Lower lobe of right lung (tissue), 2 donors: ENCODE measurements at places on chromosomes 5 and 9.

DNA sequence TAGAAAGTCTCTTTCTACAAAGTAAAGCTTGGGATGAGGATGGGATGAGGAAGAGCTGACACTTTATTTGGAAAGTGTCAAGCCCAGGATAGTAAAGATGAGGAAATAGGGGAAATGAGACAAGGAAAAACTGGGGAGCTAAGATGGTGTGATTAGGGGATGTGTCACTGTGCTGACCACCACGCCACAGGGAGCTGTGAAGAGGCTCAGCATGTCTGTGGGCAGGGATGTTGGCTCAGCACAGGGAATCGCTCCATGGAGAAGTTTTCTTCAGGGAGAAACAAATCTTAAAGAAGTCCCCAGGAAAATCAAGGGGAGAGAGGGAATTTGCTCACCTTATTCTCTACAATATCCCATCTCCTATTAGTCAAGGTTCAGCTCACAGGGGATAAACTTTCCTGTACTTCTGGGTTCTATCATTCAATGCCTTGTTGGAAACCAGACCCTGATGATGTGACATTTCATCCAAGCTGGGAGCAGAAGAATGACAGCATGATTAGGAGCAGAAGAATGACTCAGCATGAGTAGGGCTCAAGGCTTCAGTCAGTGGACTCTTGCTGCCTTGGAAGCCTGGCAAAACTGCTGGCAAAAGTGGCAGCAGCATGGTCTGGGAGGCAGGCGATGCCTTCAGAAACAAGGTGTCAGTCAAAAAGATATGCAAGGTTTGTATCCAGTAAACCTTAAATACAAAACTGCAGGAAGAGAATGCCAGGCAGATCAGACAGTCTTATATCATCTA, 4.9 kb downstream of the HSPB3 start:
- DNase-seq: no peak

DNA sequence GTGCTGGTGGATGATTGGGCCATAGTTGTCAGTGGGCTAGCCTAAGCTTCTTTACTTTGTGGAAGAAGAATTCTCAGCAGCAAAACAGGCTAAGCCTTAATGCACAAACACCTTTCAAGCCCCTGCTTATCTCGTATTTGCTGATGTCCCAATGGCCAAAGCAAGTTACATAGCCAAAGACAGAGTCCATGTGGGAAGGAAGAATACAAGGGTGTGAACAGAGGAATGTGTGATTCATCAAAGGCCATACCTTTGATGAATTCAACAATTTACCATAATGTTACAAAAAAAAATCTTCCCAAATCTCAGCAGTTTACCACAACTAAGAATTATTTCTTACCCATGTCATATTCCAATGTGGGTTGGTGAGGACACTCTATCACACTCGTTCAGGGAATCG, 1.2 kb upstream of the YTHDC2 start:
- no peak for DNase-seq

GRCh38 chr5:106089073-106089472, 1581.7 kb downstream of the EFNA5 start:
- no peak for DNase-seq

DNA sequence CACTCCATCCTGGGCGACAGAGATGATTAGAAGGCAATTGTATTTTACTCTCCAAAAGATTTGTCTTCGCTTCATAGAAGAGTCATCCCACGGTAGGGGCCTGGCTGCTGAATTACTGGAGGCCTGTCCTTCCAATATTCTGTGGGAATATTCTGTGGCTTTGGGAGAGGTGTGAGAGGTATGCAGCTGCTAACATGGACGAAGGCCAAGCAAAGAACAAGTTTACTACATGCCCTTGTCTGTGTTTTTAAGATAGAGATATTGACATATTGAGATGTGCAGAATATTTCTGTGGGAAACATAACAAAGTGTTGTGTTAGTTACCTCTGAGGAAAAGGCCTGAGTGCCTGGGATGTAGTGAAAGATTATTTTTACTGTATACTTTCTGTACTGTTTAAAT, 71.8 kb upstream of the SMIM15 start:
- DNase-seq: no peak

DNA sequence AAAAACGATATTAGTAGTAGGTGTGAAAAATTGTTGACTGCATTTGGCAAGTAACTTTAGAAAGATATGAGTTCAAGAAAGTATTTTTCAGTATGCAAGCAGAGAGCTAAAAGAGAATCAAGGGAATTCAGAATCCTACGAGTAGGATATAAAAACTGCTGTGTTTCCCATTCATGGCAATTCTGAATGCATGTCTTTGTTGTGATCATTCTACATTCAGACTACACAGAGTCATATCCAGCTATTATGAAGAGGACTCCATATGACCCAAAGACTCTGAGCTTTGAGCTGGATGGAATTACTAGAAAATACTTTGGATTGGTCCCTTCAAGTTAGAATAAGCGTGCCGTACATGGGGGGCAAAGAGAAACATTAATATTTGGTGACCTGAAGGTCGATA, 12.0 kb downstream of the IFNE start:
- DNase-seq: no peak

GRCh38 chr9:117720987-117721386, 16.8 kb downstream of the TLR4 start:
- DNase-seq: no peak

DNA sequence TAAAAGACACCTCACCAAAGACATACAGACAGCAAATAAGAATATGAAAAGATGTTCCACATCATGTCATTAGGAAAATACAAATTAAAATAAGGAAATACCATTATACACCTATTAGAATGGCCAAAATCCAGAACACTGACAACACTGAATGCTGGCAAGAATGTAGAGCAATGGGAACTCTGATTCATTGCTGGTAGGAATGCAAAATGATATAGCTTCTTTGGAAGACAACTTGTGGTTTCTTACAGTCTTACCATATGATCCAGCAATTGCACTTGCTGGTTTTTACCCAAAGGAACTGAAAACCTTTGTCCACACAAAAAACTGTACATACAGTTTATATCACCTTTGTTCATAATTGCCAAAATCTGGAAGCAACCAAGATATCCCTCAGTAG, 6.5 kb downstream of the TMEM161B start:
- no peak for DNase-seq
